ENCODE measurements at places on chromosomes 12 and 14.

DNA sequence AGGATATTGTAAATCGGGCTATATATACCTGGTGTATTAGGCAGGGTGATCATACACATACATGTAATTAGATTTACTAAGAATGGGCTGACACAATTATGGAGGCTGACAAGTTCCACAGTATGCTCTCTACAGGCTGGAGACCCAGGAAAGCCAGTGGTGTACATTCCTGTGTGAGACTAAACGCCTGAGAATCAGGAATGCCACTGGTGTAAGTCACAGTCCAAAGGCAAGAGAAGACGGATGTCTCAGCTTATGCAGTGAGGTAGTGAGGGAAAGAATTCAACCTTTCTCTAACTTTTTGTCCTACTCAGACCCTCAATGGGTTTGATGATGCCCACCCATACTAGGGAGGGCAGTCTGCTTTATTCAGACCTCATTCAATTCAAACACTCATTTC lies 57.1 kb downstream of the METTL25 start:
- DNase-seq = no peak

DNA sequence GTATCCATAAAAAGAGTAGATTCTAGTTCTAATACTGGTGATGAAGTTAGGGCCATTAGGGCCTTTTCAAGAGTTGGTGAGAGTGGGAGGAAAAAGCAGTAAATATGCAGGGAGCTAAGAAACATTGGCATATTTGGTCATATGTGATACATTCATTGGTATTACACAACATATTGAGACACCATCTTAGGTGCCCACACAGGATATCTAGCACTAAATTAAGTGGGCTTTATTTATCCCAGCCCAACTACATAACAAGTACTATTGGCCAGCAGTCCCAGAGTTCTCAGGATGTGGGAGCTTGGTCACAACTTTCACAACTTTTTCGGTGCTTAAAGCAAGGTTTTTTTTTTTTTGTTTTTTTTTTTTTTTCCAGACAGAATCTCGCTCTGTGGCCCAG lies 2.0 kb upstream of the ING4 start:
- DNase-seq = no peak

GRCh38 chr14:101134851-101135433 lies 231.4 kb upstream of the RTL1 start:
- DNase-seq = no peak

GRCh38 chr14:26261368-26262122 lies 336.3 kb downstream of the NOVA1 start:
- DNase-seq = no peak

- no peak for DNase-seq
Measured at GRCh38 chr14:63231766-63232165, 27.5 kb downstream of the RHOJ start.

- DNase-seq = no peak
Measured at GRCh38 chr14:93926245-93926872, 785 bp upstream of the FAM181A start.

GRCh38 chr14:106879241-106879640 lies 1352.9 kb downstream of the TMEM121 start:
- no peak for DNase-seq

DNA sequence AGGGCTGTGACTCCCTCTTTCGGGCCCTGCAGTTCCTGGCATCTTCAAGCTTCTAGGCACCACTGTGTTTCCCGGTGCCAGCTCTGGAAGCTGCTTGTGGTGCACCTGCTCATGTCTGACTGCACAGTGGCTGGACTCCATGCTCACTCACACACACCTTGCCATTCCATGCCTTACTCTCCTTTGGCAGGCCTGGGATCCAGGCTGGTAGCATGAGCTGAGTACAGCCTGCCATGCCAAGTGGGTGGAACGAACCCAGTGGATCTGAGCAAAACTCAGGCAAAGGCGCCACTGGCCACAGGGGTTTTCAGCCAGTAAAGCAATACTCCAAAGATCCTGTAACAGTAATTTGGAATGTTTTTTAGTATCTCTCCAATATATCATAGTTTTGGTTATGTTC lies 902.7 kb upstream of the USP15 start:
- no peak for DNase-seq

DNA sequence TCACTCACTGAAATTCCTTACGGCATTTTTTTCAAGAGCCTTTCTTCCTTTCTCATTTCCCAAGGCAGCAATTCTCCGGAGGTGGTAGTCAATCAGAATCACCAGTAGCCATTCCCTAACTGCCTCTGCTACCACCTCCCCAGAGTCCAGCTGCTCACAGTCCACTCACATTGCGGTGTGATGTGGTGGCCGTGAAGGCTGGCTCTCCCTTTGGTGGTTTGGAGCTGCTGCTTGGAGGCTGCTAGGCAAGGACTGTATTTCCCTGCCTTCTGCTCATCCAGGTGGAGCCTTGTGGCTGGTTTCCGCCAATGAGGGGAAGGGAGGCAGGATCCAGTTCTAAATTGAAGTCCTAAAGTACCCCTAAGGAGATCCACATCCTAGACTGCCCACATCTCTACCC lies 222.0 kb downstream of the ANO2 start:
- no peak for DNase-seq

GRCh38 chr12:47079468-47079980 lies at the start of the genes AMIGO2 and PCED1B:
AMIGO2 (minus strand) TSS chr12:47079959; CDS start chr12:47079002, 957 bp downstream.
PCED1B (plus strand) TSS chr12:47079621; CDS start chr12:47235064, 155,443 bp downstream.
- DNase-seq = peak; percentile 86

GRCh38 chr12:116609319-116610114 lies 50.3 kb downstream of the MAP1LC3B2 start:
- DNase-seq = no peak

DNA sequence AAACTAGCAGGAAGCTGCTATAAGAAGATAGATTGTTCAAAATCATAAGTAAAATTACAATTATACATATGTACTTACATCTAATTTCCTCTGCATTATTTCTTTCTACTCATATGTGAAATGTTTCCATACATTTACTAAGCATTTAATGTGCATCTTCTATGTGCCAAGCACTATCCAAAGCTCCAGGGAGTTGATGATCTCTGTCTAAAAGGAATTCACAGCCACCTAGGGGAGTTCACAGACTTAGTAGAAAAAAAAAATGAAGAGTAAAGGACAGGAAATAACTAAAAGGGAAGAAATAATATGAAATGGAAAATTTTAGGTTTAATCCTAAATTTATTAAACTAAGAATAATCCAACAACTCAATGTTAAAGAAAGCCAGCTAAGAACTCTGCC lies 91.7 kb downstream of the EFCAB11 start:
- DNase-seq = no peak

DNA sequence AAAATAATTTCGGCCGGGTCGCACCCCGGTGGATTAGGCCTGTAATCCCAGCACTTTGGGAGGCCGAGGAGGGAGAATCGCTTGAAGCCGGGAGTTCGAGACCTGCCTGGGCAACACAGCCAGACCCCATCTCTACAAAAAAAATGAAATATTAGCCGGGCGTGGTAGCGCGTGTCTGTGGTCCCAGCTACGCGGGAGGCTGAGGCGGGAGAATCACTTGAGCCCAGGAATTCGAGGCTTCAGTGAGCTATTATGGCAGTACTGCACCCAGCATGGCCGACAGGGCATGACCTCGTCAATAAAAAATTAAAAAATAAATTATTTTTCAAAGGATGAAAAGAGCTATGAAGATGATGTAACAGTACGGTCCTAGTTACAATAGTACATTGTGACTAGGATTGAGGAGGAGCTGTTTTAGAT lies 523 bp downstream of the GTF2H3 start:
- no peak for DNase-seq

GRCh38 chr12:122593910-122594309 lies 66.9 kb downstream of the KNTC1 start:
- no peak for DNase-seq

DNA sequence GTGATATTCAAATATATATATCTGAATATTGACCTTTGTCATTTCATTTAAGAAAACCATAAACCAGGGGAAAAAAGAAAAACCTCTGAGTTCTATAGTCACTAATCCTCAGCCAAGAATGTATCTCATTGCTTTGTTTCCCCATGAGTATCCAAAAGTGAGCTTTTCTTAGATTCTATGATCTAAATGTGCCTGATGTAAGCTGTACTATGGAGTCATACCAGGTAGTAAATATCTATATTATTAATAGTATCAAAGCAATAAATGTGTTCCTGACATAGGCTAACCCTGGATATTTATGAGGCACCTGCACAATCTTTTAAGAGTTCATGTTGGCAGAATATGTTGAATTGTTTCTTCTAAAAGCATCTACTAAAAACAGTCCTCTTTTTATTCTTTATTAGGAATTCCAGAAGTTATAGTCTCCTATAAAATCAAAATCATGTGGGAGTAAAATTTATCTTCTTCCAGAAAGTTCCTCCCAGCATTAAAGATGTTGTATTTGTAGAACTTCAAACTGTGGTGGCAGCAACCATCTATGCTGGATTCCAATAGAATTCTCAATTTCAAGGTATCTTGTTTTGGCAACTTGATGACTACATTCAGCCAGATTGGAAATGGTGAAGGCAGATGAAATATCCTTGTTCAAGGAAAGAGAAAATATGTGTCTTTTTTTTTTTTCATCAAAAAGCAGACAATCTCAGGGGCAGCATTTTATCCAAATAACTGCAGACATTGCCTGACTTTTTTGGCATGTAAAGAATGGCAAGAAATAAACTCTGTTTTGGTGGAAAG lies 139.7 kb upstream of the RASSF8 start:
- no peak for DNase-seq

- peak; percentile 14 for DNase-seq
Measured at GRCh38 chr14:95895720-95896119, 19.1 kb downstream of the TUNAR start.

GRCh38 chr12:77996670-77997069 lies 166.0 kb downstream of the NAV3 start:
- no peak for DNase-seq

- DNase-seq = no peak
Measured at GRCh38 chr14:35383569-35384454, 20.7 kb downstream of the NFKBIA start.

- DNase-seq = peak; percentile 25
Measured at GRCh38 chr12:116759783-116760621, 21.9 kb downstream of the RNFT2 start.

GRCh38 chr12:125860672-125861288 lies 795.5 kb downstream of the AACS start:
- no peak for DNase-seq

- DNase-seq = no peak
Measured at GRCh38 chr12:47302111-47302671, 222.4 kb upstream of the AMIGO2 start.

DNA sequence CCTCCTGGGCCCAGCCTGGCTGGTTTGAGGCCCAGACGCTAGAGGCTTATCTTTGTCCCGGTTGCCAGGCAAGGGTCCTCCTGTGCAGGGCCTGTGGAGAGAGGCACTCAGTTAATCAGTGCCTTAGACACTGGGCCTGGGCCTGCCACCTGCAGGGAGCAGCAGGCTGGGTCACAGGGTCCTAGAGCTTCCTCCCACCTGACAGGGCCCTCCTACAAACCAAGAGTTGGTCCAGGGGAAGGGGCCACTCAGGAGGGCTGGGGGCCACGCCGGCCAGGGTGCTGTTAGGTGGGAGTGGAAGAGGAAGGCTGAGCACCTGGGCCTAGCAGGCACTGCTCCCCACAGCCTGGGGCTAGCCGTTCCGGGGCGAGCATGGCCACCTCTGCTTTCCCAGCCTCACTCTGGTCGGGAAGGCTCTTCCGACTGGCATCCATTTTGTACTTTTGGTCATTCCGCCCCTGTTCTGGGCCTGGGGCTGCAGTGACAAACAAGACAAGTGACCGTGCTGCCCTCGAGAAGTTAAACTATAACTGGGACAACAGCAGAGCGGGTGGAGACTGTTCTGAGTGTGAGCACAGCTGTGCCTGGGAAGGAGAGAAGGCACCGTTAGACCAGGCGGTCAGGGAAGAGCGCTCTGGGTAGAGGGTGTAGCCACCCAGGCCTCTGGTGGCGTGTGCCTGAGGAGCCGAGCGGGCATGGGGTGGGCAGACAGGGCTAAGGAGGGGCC lies 27.2 kb downstream of the FBRSL1 start:
- DNase-seq = peak; percentile 56

GRCh38 chr12:108305520-108305919 lies 33.6 kb downstream of the CMKLR1 start:
- no peak for DNase-seq

DNA sequence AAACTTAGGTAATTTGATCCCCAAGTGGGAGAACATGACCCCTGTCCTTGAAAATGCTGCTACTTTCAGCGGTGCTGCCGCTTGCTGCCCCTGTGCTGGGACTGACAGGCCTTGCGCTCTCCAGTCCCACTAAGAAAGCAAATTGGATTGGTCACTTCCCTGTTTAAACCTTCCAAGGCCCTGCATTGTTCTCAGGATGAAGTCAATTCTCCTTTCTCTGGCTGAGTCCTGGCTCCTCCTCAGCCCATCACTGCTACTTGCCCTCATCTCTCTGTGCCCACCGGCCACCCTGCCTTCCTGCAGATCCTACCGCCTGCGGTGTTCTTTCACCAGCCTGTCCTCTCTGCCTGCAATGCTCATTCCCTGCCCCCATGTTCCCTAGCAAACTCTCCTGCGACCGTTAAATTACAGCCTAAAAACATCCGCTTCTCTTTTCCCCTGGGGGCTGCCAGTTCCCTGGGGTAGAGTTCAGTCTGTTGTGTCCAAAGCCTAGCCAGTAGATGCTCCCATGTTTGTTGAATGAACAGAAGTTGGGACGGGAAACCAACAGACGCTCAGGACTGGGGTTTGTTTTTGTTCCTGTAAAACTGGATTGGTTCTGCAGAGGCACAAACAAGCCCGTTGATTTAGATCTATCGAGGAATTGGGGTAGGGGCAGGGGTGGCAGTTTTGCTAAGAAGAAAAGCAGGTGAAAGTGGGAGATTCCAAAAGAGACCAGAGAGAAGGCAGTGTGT lies 127.3 kb upstream of the HIF1A start:
- no peak for DNase-seq

DNA sequence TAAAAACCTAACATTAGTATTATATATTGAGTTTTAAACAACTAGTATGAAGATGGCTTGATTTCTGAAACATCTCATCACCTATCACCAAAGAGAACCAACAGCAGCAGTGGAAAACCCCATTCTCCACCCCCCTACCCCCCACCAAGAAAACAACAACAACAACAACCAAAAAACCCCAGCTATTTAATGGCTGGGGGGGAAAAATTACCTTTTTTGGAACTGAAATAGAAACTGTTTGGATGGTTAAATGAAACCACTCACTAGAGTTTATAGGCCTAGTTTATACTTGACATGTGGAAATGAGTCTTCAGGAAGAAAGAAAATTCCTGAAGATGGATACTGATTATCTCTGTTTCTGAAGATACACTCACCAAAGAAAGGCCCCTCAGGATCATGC lies 30.3 kb downstream of the PPP2R5E start:
- no peak for DNase-seq

DNA sequence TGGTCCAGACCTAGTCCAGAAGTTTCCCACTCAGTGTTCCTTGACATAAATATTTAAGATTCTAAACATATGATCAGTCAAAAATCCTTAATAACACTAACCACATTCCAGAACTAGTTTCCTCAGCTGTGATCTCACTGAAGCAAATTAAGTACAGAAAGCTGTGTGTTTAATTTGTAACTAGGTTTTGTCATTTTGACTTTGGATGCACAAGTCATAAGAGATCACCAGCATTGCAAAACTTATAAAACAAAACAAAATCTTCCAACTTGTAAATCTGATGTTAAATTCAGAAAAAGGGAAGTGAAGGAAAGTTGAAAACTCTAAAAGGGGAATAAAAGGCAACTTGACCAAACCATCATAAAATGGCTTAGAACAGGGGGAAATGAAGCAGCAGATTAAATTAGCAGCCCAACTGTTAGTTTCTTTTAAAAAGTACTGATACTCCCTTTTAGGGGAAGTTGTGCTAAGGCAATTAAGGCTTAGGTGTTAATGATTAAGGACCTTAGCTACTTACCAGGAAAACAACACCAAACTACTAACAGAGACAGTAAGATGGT lies 56.6 kb downstream of the SH2B3 start:
- no peak for DNase-seq
